ENCODE measurements at places on chromosomes 7 and 10.
A peak's percentile ranks its signal among the peaks of the same experiment; 100 is the strongest.

DNA sequence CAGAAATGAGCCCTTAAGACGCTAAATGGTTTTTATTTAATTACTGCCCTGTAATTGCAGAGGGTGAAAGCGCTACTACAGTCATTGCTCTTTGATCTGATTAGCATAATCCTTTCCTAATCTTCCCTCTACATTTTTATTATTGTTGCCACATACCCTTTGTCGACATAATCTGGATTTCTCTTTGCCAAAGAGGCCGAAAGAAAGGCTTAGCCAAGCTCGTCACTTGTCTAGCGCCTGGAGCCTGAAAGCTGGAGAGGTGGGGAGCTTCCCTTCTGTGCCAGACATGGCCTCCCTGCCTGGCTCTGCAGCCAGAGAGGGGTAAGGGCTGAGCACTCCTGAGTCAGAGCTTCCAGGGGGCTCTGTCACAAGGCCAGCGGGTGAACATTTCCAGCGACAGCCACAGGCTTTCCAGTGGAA lies 145.9 kb downstream of the PRKAG2 start:
- no peak for DNase-seq

DNA sequence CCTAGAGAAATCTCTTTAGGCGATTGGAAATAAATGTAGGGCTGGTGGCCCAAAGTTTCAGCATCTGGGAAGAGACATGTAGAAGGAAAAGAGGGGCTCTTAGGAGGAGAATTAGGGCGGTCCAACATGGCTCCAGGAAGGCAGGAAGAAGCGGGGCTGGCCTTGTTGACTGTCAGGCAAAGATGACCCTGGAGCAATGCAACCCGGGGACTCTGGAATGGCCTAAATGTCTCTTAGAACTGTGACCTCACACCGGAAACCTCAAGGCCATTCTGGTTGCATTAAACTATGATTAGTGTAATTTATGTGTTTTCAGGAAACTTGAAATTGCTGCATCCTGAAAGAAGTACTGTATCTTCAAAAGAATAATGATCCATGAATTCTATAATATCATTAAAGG lies 66.8 kb downstream of the NRP1 start:
- DNase-seq = no peak

- no peak for DNase-seq
These were observed 15.1 kb downstream of the CYP3A43 start for GRCh38 chr7:99842926-99843325.

GRCh38 chr10:91251430-91252056 lies 31.1 kb downstream of the PCGF5 start:
- DNase-seq = peak; percentile 10

DNA sequence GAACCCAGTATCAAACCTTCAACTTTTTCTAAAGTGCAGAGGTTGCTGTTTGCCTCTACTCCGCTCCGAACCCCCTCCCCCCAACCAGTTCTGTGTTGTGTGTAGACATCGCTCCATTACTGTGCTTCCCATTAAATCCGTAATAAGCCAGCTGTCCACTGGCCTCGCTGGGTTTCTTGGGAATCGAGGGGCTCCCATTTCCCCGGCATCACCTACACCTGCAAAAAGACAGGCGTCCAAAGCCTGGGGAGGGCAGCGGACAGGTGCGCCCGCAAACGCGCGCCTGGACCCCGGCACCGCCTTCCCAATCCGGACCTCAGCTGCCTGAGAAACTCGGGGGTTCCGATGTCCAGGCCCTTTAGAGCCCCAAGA lies 631 bp downstream of the RTKN2 start:
- no peak for DNase-seq

- DNase-seq = no peak
These were observed 61.5 kb upstream of the GPR22 start for GRCh38 chr7:107408349-107408748.

GRCh38 chr10:26797340-26797739 lies 63.4 kb downstream of the ABI1 start:
- DNase-seq = no peak

- no peak for DNase-seq
These were observed 245.2 kb upstream of the PLXDC2 start for GRCh38 chr10:19570991-19571390.

DNA sequence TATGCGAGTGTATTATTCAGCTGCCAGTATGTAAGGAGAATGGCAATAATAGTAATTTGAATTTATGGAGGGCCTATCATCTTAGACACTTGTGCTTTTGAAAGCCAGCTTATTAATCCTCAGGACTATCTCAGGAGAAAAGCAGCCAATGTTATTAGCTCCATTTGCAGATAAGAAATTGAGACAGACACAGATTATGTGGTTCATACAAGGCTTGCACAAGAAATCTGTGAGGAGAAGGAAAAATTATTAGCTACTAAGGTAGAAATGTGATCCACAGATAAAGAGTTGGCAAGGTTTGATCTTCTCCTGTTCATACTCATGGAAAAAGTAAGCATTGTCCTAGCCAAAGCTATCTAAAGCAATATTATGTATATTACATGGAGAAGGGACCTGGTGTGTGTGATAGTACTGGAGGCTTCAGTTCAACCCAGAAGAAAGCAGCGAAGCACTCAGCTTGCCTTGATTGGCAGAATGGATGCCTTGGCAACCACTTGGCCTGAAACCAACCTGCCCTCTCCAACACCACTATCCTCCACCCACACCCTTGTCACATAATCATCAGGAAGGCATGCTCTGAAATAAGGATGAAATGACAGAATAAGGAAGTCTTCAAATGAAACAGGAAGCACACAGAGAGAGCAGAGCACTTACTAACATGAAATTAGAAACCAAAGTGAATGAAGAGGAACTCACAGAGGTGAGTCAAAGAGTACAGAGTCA lies 18.0 kb downstream of the MACC1 start:
- DNase-seq = no peak

DNA sequence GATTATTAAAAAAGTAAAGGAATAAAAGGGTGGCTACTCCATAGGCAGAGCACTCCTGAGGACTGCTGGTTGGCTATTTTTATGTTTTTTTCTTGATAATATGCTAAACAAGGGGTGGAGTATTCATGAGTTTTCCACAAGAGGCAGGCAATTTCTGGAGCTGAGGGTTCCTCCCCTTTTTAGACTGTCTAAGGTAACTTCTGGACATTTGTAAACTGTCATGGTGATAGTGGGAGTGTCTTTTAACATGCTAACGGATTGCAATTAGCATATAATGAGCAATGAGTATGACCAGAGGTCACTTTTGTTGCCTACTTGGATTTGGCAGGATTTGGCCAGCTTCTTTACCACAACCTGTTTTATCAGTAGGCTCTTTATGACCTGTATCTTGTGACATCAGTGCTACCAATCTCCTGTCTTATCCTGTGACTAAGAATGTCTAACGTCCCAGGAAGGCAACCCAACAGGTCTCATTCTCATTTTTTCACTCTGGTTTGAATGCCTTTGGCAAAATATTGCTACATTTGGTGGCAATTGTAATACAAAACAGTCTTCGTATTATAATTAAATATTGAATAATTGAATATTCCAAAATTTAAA lies 587.8 kb upstream of the POM121L12 start:
- DNase-seq = no peak

GRCh38 chr10:110203500-110204455 lies 3.6 kb upstream of the MXI1 start:
- DNase-seq = no peak

DNA sequence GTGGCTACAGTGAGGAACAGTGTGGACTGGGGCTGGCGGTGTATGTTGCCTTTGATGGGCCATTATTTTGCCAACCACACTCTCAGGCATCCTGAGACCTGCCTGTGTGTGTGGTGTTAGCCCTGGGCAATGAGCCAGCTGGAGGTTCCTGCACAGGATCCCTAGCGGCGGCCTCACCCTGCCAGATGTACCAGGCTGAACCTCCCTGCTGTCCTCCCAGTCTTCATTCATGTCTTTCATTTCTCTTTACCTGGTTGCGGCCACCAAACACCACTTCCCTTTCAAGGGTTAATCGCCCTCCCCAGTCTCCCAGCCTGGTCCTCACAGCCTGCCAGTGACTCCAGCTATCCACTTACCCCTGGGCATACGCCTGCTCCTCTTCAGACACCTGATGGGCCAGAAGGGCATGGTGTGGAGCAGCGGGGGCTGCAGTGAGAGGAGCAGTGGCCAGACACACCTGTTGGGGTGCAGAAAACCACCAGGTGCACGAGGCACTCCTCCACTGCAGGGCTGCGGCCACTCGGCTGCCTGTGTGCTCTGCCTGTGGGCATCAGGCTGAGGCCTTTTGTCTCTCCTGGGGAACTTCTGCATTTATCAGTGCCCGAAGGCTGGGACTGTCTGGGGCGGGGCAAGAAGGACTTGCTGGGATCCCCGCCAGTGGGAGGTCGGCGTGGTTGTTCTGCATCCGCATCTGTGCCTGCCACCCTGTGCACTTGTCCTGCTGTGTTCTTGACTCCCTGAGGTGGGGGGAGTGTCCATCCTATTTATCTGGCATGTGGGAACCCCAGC lies 111.6 kb downstream of the ARHGAP22 start:
- DNase-seq = no peak

DNA sequence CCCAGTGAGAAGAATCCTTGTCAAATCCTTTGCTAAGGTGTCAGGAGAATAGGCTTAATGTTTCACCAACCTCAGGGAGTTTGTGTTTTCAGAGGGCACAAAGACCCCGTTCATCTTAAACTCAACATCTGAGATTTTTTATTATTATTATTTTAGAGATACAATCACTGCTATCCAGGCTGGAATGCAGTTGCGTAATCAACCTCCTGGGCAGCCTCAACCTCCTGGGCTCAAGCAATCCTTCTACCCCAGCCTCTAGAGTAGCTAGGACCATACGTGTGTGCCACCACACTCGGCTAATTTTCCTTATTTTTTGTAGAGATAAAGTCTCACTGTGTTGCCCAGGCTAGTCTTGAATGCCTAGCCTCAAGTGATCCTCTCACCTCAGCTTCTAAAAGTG lies 599.2 kb downstream of the KCNMA1 start:
- DNase-seq = no peak

DNA sequence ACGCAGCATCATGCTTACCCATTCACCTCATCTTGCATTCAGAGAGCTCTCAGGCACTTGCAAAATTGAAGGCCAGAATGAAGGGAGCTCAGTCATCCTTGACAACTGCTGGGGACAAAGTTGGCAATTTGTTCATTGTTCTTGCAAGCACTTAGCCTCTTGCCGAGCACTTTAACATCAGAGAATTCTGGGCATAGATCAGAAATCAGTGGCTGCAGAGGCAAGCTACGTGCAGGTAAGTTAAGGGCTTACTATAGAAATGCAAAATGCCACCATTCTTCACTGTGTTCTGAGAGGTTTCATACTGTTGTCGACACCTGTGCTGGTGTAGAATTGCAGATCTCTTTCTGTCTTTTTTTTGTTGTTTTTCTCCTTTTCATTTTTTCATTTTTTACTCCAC lies 84.1 kb upstream of the INSYN2A start:
- DNase-seq = no peak

DNA sequence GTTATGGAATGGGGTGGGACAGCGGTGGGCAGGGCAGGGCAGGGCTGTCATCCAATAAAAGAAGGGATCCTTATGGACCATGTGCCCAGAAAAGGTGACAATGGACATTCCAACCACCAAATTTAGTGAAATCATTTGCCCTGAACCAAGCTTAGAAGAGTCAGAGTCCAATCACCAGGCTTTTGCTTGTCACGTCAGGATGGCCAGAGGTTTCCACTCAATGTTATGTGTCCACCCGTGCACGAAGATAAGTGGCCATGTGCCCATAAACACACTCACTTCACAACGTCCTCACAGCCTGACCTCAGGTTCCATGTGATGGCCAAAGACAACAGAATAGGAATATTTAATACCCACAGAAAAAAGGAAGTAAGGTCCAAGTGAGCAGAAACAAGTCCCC lies 36.6 kb upstream of the PLPP4 start:
- no peak for DNase-seq

- DNase-seq = no peak
These were observed 7.3 kb downstream of the RP9 start for GRCh38 chr7:33101906-33102305.

GRCh38 chr7:128811631-128812430 lies 18.4 kb upstream of the FLNC start:
- DNase-seq = no peak

GRCh38 chr10:129956876-129957673 lies 7.0 kb downstream of the EBF3 start:
- DNase-seq = no peak

GRCh38 chr7:51223505-51223904 lies 93.1 kb downstream of the COBL start:
- no peak for DNase-seq

DNA sequence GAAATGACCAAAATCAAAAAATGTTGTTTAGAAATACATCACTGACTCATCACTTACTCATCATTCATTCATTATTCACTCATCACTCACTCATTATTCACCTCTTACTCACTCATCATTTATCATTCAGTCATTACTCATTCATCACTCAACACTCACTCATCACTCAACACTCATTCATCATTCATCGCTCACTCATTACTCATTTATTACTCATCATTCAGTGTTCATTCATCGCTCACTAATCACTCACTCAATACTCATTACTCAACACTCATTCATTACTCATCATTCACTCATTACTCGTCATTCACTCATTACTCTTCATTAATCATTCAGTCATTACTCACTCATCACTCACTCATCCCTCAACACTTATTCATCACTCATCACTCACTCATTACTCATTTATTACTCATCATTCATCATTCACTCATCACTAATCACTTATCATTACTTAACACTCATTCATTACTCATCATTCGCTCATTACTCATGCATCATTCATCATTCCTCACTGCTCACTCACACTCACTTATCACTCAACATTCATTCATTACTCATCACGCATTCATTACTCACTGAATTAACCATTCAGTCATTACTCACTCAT lies 238.5 kb downstream of the ADARB2 start:
- no peak for DNase-seq

DNA sequence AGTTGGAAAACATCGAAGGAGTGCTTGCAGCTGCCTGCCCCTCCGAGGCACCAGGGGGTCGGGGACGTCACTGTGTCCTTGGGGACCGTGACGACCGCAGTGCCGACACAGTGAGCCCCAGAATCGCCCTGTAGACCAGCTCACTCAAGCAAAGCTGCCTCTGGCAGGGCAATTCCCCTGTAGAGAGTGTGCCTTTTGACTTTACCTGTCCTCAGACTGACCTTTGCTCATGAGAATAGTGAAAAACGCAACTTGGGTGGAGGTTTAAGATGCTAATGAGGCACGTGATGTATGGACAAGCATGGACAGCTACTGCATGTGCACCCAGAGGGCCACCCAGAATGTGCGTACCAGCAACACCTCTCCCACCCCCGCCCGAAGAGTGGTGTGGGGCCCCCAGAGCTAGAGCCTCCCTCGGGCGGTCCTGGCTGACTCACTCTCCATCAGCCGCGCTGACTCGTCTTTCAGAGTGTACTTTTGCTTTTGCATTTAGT lies 271.9 kb downstream of the ADARB2 start:
- DNase-seq = no peak

DNA sequence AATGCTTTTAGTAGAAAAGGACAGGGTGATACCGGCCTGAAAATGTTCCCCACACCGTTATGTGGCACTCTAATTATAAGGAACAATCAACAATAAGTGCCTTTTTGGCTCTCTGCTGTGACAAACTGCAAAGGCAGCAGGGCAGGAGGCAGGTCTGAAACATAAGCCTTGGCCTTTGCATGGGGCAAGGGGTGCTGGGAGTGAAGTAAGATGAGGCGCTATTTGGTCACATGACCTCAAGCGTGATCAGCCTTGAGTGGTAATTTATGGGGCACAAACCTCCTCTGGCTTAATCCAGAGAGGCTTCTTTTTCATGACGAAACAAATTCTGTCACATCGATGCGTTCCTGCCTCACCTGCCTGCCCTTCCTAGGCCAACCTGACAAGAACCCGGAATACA lies 202.7 kb downstream of the TAX1BP1 start:
- DNase-seq = no peak

Measured in stimulated activated CD8-positive, alpha-beta memory T cell treated with anti-CD3 and anti-CD28 coated beads, Interleukin-15, amount 100 ng/mL, for 48 hours (primary cell).